ENCODE measurements at places on chromosomes 7 and 10.
A peak's percentile ranks its signal among the peaks of the same experiment; 100 is the strongest.

- DNase-seq, result no peak
These were observed 133.7 kb upstream of the SEMA3E start for GRCh38 chr7:83782628-83783027.

DNA sequence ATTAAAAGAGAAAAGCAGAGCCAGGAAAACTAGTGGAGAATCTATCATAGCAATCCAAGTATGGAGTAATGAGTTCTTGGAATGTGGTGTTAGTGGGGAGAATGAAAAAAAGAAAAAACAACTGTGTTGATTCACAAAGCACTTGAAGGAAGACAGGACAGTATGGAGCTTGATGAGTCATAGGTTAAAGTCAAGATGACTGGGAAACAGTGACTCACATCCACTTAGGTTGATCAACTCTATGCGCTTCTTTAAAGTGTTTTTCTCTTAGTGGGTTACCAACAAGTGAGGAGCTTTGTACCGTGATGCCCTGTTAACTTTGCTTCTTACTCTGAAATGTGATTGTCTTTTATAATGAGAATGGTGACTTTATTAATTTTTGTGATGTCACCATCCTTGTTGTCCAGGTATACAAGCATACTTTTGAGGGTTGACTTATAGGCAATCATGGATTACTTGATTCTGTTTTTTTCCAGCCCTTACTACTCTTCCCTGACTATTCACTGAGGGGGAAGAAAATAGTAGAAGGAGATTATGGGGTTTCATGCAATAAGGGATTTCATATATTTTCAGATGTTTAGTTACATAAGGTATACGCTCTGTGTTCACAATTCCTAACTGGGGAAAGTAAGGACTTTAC is 32.1 kb upstream of the MDFIC start:
- no peak for DNase-seq

- no peak for DNase-seq
These were observed 590.0 kb downstream of the NRG3 start for GRCh38 chr10:82464966-82465365.

DNA sequence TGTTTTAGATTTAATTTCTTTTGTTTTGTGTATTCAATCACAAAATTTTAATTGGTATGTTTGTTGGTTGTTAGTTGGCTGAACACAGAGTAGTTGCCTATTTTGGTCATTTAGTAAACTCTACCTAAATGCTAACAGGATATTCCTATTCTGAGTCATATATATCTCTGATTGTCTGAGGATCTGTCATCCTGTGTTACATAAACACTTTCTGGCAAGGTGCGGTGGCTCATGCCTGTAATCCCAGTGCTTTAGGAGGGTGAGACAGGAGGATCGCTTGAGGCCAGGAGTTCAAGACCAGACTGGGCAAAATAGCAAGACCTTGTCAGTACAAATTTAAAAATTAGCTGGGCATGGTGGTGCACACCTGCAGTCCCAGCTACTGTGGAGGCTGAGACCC is 178.6 kb downstream of the PLCE1 start:
- no peak for DNase-seq

GRCh38 chr7:123528265-123528664 is 6.1 kb downstream of the IQUB start:
- no peak for DNase-seq

GRCh38 chr7:44962483-44963251 is 16.1 kb downstream of the MYO1G start:
- DNase-seq, result no peak

- DNase-seq, result no peak
These were observed 216.6 kb downstream of the AGMO start for GRCh38 chr7:15345216-15345615.

DNA sequence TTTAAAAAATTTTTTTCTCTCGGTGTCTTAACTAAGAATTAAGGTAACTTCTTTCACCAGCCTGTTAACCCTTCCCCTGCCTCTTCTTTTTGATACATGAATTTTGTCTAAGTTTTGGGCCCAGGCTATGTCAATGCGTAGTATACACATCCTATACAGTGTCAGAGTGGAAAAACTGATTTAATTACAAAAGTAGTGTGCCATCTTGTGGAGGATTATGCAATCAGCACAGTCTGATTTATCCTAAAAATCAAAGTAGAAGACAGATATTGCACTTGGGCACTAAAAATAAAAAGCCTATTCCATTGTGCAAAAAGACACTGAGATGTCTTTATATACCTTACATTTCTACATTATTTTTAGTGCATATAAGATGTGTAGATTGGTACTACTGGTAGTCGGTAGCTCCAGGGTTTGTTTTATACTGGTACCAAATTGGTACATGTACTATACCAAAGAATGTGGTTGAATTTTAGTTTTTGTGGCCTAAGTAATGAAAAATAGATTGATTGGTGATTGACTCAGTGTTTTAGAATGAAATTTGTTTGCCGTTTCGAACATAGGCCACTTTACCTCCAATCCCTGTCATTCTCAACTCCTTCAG is 96.6 kb downstream of the MKLN1 start:
- peak; percentile 1 for DNase-seq

GRCh38 chr10:42578019-42578418 is 60.4 kb downstream of the ZNF33B start:
- no peak for DNase-seq

DNA sequence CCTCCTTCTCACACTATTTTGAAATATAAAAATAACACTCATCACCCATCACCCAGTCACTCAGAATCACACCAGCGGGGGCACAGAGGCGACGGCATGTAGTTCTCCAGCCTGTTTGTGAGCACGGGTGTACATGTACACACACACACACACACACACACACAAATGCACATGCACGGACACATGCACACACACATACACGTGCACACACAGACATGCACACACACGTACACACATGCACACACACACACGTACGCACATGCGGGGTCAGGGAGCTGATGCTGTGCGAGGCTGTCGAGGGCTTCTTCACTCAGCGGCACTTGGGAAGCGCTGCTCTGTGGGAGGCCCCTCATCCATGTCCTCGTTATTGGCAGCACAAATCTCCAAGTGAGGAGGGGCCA is 178.8 kb downstream of the ELFN1 start:
- no peak for DNase-seq

DNA sequence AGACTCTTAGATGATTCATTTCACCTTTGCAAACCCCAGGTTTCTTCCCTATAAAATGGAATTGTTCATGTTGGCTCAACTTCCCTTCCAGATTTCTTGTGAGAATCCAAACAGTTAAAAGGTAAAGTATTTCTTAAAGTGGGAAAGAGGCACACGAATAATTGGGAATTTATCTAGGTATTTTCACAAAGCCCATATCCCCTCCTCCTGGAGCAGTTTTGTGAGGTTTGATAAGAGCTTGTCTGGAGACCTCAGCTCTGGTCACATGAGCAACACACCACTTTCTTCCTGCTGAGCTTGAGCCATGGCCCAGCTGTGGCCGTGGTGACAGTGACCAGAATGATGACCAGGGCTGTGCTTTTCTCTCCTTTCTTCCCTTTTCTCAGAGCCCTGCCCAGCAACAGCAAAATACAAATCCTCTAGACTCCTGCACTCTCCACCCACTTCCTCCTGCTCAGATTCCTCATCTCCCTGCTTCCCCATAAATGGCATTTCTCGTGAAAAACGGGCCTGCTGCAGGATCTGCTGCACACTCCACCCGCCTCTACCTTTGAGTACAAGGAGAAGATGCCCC is 87.7 kb downstream of the PIK3CG start:
- DNase-seq, result no peak

- DNase-seq, result no peak
These were observed 30.2 kb upstream of the ERCC6 start for GRCh38 chr10:49569031-49569631.

DNA sequence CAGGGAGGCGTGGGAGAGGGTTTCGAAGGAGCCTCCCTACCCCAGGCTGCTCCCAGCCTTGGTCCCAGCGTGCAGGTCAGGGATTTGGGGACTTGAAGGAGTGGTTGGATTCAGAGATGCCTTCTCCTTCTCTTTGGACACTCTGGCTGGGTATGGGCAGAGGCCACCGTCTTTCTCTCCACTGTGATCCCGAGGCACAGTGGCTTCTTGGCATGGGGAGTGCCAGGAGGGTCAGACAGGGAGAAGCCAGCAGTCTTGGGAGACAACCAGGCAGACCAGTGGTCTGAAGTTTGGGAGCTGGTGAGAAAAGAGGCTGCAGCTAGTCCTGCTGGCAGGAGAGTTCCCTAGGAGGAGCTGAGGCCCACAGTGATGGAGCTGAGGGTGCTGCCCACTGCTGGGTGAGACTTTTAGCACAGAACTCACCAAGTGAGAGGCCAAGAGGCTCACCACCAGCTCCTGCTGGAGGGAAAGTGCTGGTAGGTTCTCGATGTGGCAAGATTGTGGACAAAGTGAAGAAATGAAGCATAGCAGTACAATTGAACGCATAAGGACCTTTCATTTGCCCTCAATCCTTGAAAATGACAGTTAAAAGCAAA is 35.2 kb upstream of the WDFY4 start:
- no peak for DNase-seq

GRCh38 chr10:114523876-114524275 is 119.6 kb upstream of the AFAP1L2 start:
- DNase-seq, result no peak

GRCh38 chr10:126090911-126091728 is 194.8 kb downstream of the FANK1 start:
- DNase-seq, result no peak
